Activated CD4-positive, alpha-beta T cell treated with anti-CD3 and anti-CD28 coated beads, Interleukin-2, Interleukin-6, amounts not matched to agents 100 ng/mL and 50 ng/mL, durations not matched to agents 16 hours and 8 hours (primary cell): ENCODE measurements at places on chromosomes 2 and 18.

- peak; percentile 89 for DNase-seq
Measured at GRCh38 chr2:97718051-97718882, 4.9 kb downstream of the ZAP70 start.

DNA sequence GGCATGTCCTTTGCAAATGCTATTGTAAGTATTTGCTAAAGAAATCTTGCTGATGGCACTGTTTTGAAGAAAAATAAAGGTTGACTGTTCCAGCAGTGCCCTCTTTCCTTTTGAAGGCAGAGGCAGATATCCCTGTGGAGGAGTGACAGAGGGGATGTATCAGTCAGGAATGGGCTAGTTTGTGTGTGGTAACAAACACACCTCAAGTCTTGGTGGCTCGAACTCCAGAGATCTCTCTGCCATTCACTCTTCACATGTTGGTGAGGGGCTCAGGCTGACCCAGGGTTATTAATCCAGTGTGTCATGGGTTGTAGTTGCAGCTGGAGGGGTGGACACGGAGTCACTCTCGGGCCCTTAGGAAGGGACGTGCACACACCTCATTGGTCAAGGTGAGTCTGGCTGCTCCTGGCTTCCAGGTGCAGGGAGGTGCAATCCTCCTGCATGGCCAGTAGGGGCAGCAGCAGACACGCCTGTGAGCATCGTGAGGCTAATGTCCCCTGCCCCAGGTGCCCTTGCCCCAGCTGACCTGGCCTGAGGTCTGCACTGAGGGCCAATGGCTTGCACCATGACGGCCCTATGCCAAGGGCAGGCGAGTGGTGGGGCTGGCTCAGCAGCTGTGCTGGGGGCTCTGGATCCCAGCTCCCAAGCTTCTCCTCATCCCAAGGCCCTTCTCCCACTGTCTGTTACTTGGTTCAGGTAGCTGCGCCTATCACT, 146.5 kb downstream of the ASB1 start:
- DNase-seq: peak; percentile 11

DNA sequence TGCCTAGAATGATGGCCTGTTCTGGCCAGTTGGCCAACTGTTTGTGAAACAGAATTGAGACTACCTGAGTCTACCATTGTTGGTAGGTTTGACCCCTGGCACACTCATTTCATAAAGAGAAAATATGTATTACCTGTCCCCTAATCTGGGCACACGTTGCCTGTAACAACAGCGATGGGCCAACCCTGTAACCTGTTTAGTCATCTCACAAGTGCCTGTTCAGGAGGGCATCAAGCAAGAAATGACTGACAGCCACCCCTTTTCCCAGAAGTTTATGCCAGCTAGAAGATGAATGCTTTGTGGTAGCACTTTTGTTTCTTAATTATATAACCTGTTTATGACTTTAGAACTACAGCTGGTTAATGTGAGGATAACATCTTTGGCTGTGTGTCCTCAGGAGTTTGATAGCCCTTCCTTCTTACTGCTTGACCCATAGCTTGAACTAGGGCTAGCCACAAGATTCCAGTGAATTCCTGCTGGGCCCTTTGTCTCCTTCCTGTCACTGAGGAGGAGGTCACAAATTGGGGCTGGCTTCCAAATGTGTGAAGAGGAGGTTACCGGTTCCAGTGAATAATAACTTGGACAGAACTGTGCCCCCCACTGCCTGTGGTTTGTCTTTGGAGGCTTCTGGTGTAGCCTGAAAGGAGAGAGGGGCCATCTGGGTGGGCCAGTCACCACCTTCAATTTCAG, 273.9 kb upstream of the EPAS1 start:
- DNase-seq: peak; percentile 89

GRCh38 chr18:23938043-23938756, 76.4 kb upstream of the TTC39C start:
- peak; percentile 40 for DNase-seq

GRCh38 chr2:73283545-73284295, 558 bp downstream of the FBXO41 start:
- peak; percentile 34 for DNase-seq

- peak; percentile 70 for DNase-seq
Measured at GRCh38 chr18:77069931-77070330, 62.7 kb downstream of the MBP start.

DNA sequence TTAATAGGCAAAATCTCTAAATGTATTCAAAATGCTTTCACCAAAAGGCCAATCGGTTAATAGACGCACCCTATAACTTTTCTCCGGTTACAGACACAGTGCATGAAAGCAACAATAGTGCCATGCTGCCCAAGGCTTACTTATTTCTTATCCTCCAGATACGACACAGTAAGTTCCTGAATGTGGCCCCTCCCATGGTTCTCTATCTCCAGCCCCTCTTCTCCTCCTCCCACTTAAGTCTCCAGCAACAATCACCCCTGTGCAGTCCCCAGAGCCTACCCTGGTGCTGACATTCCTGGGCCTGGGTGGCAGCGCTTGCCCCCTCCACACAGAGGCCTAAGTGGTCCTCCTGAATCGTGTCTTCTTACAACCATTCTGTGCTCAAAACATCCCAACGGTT, 3.6 kb downstream of the KIDINS220 start:
- no peak for DNase-seq

- DNase-seq: no peak
Measured at GRCh38 chr2:5699963-5700362, 7.8 kb downstream of the SOX11 start.

DNA sequence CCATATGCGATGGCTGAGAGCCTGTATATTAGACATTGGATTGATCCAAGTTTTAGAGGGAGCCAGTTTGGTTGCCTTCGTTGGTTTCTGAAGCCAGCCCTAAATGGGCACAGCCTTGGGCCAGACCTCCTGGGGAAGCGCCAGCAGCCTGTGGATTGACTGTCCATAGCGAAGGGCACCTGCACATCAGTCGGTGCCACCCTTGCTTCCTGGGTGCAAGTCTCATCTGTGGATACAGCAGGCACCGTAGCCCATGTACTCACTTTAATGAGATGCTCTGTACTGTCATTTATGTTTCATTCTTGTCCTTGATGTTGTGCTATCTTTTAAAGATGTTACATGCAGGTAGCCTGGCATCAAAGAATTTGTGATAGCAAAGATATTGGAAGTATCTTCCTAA, 536.4 kb upstream of the NRP2 start:
- DNase-seq: no peak

DNA sequence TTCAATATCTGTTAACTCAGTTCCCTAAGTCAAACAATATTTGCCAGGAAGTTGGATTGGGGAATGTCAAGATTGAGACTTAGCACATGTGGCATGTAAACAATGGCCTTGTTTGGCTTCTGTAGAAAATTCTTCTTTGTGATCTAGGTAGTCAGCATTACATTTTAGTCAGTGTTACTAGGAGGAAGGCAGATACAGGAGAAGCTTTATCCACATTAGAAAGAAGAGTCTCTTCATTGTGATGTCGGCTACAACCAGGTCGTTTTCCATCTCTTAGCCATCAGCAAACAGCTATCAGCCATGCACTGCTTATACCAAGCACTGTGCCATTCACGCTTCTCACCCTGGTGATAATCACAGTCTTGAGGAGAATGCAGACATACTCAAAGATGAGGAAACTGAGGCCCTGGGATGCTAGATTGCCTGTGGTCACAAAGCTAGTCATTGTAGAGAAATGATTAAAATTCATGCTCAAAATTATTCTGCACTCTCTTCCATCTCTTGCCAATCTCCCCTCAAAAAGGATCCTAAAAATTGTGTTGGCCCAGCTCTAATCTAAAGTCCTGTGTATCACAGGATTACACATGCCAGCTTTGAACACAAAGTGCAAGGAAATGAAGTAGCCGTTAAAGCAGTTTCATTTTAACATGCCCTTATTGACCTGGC, 3.2 kb downstream of the GALNT5 start:
- no peak for DNase-seq

DNA sequence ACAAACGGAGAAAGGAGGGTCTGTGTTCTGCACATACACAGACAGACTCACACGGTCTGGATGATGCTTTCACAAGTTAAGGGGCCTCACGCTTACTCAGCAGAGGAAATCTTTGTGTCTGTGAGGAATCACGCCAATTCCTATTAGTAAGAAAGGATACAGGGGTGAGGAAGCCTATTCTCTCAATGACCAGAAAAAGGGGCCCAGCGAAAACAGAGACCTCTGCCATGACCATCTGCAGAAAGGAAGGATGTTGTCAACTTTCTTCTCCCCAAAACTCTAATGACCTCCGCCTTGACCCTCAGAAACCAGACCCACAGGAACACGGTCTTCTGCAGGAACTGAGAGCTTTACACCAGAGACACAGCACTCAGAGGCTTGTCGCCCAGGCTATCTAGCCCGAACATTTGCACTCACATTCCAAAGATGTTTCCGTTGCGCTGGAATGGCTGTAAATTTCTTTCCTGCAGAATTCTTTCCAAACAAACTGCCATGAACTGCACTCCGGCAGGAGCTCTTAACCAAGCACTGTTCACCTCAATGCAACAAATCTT, 186.3 kb downstream of the TCF4 start:
- no peak for DNase-seq

GRCh38 chr2:10983711-10984110, 72.0 kb downstream of the KCNF1 start:
- no peak for DNase-seq

DNA sequence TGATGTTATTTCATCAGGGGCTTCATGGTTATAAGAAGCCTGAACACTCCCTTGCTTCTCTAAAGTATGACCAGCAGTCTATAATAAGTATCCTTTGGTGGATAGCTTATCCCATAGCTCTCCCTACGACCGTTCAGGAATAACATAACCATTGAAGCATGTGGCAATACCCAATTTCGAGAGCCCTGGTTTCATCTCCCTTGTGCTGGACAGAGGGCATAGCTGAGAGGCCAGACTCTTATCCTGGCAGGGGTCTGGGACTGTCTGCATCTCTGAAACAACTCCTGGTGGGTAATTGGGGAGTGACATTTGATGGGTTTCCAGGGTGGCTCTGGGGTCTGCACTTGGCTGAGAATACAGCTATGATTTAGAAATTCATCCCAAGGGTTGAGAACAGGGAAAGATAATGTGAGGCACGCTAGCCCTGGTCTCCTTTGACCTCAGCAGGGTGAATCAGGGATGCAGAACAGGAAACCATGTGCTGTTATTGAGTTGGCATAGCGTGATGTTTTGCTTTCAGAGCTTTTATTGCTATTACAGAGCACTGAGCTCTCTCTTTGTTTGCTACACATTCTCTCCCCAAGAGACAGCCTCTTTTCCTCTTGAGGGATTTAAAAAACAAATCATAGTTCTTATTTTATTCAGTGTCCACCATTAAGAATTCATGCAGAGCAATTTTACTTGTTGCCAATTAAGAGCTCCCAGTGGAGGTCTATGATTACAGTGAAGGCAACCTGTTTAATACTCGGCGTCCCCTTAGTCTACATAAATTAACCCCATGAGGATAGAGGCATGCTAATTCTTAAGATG, 274.5 kb downstream of the NCKAP5 start:
- no peak for DNase-seq

- DNase-seq: no peak
Measured at GRCh38 chr2:157158111-157158510, 99.4 kb upstream of the GALNT5 start.
